ENCODE measurements at places on chromosomes 6 and 20.

- DNase-seq: no peak
Observed at GRCh38 chr6:154543628-154544027, 33.1 kb upstream of the CNKSR3 start.

- no peak for DNase-seq
Observed at GRCh38 chr6:81564470-81565068, 187.9 kb downstream of the TENT5A start.

- no peak for DNase-seq
Observed at GRCh38 chr20:18662279-18663040, 74.6 kb downstream of the DTD1 start.

- peak; percentile 75 for DNase-seq
Observed at GRCh38 chr20:47392015-47392720, 35.7 kb upstream of the ZMYND8 start.

DNA sequence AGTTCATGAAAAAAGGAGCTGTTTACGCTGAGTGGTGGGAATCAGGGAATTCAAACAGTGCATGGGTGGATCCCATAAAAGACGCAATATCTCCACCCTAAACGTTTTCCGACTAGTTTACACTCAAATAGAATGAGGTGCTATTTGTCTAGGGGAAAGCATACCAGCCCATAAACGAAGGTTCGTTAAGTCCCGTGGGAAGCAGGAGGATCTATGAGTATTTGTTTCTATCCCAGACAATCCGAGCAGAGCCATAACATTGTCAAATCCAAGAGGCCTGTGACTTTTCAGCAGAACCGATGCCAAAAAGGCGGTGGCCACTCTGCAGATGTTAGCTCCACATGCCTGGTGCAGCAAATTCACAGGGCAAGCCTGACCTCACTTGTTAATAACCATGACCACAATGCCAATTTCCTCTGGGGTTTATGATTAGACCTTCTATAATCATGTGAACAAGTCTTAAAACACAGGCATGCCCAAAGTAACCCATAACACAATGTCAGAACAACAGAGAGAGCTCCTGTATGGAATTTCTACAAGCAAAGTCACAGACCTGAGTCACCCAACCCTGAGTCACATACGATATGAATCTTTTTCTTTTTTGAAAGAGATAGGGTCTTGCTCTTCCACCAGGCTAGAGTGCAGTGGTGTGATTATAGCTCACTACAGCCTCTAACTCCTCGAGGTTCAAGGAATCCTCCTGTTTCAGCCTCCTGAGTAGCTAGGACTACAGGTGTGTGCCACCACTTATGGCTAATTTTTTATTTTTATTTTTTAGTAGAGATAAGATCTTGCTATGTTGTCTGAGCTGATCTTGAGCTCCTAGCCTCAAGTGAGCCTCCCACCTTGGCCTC, 123.3 kb downstream of the KIF13A start:
- no peak for DNase-seq

- DNase-seq: no peak
Observed at GRCh38 chr6:21188505-21189223, 404.9 kb upstream of the SOX4 start.

- DNase-seq: no peak
Observed at GRCh38 chr20:63015662-63016361, 9.0 kb upstream of the BHLHE23 start.

DNA sequence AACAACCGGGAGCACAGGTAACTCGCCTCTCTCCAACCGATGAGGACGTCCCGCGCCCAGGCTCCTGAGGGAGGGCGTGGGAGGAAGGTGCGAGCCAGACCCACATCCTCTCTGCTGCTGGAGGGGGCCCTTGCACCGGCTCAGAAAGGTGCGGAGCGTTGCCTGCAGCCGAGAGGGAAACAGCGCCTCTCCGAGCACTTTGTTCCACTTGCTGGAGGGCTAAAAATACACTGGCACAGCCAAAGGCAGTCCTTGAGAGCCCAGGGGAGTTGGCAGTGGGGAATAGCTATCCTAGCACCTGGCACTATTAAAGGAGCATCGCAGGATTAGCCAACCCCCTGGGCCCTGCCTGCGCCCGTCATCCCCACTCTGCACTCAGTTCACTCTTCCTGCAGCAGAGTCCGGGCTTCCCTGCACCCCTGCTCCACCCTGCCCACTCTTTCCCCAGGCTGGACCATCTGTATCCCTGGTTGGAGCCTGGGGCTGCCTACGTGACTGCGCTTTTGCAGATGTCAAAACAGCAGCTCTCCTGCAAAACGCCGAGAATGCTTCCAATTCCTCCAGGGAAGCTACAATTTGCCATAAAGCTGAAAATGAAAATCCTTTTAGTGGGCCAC, 108.9 kb downstream of the SNX5 start:
- DNase-seq: no peak

DNA sequence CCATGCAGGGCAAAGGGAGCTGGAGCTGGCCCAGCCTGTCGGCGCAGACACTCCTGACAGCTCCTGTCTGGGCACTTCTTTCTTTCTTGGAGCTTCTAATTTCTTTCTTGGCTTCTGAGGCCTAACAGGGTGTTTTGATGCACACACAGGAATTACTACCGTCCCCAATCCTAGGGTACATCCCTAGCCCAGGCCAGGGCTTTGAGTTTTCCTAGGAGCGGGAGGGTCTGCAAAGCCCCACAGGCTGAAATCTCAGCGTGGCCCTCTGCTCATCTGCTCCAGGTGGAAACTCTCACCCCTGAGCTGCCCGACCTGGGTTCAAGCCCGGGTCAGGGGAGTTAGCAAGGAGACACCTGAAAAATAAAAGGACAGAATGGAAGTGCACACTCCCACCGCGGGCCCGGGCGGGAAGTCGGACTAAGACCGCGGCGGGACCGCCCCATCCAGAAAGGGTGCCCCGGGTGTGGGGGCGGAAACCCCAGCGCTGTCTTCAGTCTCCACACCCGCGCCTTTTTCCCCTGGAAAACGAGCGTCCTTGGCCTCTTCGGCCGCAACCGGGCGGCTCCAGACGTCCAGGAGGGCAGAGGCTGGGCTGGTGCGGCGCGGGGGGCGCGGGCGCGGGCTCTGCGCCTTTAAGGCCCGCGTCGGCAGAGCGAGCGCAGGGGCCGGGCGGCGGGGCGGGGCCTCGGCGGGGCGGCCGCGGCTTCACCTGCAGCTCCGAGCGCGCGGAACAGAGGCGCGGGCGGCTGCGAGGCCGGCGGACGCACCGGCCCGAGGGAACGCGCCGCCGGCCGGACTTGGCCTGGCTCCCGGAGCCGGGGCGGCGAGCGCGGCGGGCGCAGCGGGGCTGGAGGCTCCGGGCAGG, at the start of gene CDH4:
TSS of gene CDH4 (plus strand) at position 733 of the 865 bp plus-strand sequence.
- no peak for DNase-seq

- peak; percentile 64 for DNase-seq
Observed at GRCh38 chr20:381581-382290, 1.2 kb downstream of the TRIB3 start.

DNA sequence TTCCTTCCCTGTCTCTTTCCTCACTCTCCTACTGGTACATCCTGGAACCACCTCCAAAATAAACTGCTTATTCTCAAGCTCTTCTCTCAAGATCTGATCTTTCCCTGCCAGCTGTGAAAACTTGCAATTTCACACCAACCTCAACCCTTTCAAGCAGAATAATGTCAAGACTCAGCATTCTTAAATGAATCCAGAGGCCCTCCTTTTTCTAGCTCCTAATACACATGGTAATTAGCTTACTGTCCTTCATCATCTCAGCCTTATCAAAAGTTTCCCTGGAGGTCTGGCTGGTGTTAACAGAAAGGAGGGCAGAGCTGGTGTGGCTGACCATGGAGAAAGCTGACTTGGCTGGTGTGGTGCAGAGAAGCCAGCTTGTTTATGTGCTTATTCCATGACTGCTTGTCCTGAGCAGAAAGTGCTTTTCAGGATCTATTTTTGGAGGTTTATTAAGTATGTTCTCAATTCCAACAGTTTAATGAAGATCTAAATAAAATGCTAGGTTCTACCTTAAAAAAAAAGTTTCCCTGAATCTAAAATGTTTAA, 50.5 kb downstream of the CFAP61 start:
- no peak for DNase-seq

GRCh38 chr6:125192610-125192930, 39.0 kb downstream of the TPD52L1 start:
- no peak for DNase-seq

DNA sequence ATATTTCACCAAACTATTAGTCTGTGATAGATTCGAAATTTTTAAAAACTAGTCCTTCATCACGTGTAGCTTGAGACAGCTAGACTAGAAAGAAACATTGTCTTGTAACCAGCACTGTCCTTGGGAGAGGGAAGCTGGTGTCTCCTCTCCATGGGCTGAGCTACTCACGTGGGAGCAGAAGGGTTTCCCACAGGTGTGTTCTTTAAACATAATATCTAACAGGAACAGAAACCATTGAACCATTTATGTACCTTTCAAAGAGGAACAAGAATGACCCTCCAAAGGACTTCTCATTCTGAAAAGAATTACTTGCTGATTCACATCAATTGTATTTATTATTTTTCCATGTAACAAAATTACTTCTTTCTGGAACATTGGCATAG, 72.4 kb upstream of the SYNJ2 start:
- DNase-seq: no peak

DNA sequence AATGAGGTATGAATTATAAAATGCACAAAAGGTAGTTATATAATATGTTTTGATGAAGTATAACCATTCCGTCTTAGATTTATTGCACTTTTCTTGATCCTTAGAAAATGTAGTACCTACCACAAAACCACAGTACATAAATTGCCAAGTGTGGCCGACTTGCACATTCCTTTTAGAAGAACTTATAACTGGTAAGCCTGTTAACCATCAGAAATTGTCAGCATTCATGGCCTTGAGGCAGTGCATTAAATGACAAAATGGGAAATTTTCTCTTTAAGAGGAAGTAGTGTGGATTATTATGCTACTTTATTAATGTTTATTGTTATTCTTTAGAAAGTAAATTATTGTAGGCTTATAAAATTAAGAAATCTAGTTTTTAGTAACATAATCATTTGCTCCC, 29.6 kb downstream of the TAB2 start:
- peak; percentile 16 for DNase-seq

GRCh38 chr20:49430320-49430719, 52.1 kb downstream of the KCNB1 start:
- DNase-seq: no peak

GRCh38 chr20:44609006-44609515, 26.7 kb downstream of the PKIG start:
- no peak for DNase-seq

- peak; percentile 61 for DNase-seq
Observed at GRCh38 chr6:30720738-30721197, 616 bp downstream of the TUBB start.

DNA sequence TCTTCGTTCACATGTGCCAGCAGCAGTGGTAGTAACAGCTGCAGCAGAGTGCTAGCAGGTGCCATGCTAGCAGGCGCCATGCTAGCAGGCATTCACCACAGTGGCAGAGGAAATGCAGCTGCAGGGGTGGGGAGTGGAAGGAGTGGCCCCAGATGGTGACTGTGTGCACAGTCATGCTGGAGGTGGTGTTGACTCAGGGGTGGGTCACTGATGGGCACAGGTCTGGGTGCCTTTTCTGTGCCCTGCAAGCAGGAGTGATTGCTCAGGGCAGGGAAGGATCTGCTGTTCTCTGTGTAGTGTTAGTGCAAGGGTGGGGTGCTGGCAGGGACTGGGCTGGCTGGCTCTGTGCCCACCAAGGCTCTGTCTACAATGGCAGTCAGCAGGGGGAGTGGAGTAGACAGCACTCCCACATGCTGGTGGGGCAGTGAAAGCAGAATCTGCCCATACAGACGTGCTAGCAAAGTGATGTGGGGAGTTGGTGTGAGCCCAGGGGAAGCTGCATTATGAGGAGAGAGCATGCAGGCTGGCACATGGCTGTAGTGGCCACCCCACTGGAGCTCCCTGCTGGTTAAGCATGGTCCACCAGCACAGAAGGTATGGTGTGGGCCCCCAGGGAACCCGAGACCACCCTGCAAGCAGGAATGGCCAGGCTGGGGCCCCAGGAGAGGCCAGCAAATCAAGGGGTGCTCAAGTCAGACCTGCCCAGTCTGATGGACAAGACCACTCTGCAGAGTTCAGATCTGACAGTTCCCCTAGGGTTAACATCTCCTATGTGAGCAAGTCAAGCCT, 11.4 kb upstream of the TSPYL4 start:
- DNase-seq: no peak

GRCh38 chr6:34618430-34619182, 62.5 kb upstream of the SPDEF start:
- DNase-seq: no peak

GRCh38 chr6:149463781-149464180, 21.0 kb downstream of the ZC3H12D start:
- no peak for DNase-seq

GRCh38 chr6:118650582-118651281, 659 bp downstream of the CEP85L start:
- DNase-seq: peak; percentile 47

- no peak for DNase-seq
Observed at GRCh38 chr6:24504649-24505586, 10.1 kb downstream of the ALDH5A1 start.

GRCh38 chr20:50488236-50488806, 21.9 kb upstream of the PTPN1 start:
- no peak for DNase-seq
